Midbrain (tissue), 1 donor: ENCODE measurements at places on chromosomes 4 and X.

DNA sequence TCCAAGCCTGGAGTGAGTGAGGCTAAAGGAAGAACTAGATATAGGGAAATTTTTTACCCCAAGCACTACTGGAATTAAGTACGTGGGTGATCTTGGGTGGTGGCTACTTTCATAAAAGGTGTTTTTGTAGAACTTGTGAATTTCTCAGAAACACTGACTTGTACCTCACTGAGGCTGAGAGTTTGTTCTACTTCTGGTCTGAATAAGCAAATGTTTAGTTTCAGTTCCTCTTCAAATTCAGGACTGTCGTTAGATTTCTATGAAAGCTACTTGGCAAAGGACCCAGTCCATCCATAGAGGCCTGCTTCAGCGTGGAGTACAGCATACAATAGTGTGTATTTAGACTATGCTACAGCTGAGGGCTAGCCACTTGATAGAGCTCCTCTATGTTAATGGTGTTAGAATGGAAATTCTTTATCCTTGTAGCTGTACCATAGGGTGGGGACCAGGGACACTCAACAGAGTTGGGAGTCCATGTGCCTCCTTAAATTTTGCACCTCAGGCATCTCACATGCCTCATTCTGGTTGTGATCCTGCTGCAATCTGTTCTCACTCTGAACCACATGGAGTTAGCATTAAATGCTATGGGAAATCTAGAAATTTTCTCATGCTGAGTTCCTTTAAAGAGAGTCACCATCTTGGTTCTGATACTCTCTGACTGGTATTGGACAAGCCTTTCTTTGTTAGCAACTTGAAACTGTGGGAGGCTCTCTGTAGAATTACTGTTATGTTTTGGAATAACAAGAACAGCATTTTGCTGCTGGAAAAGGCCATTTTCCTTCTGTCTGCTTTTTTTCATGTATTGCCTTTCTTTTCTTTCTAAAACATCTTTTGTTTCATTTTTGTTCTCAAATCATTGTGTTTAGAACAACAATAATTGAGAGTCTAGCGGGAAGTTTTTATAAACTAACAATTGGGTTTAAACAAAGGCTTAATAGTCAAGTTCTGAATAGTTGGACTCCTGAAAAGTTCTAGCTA lies 86.8 kb downstream of the PDGFRA start:
- peak; percentile 51 for DNase-seq

GRCh38 chr4:122762520-122762919 lies 30.0 kb downstream of the BBS12 start:
- peak; percentile 35 for DNase-seq

DNA sequence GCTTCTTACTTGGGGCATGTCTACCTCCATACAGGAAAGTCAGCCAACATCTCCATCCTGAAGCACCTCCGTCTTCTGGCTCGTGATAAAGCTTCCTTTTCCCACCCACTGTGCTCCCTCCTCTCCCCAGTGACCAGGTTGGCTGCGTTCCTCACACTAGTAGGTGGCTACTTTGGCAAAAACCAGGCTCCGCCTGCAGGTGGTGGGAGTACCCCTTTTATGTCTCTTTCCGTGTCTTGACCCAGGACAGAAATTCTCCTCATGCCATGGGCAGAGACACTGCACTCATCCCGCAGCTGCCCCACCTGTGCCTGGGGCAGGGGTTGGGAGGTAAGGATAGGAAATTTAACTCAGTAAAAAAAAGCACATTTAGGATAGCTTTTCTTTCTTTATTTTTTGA lies 50.9 kb downstream of the ENPP6 start:
- no peak for DNase-seq

DNA sequence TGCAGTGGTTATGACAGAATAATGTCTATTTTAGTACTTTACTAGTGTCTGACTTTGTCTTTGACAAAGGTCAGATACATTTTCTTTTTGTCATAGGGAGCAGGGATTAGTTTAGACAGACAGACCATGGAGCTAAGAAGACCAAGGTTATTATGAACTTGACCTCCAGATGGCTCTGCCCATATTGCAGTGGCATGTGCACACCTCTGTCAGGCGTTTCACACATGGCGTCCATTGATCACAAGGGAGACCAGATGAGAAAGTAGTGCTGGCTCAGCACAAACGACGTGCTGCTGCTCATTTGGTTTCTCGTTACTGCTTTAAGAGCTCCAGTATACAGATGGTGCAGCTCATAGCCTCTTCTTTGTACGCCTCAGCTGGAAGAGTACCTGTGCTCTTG lies 56.3 kb upstream of the HPSE start:
- DNase-seq = no peak

DNA sequence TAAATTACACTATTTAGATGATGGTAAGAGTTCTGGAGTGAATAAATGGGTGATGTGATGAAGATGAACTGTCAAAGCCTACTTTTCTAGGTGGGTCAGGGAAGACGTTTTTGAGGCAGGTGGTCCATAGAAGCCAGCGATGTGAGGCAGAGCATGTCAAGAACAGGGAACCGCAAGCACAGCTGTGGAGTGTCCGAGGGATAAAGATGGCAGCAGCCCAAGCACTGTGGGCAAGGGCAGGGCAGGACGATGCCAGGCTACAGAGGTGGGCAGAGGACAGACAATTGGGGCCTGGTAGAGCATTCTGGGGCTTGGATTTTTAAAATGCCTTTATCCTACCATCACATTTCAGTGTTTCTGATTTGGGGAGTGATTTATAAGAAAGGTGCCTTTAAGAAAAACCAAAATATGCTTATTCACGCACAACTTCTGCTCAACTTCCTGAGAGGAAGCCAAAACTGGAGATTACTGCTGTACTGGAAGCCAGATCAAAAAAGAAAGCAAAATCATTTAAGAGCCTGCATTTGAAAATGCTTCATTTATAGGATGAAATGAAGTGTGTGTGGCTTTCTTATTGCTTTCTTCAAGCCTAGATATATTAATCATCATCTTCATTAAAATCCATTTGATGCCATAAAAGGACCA lies 119.0 kb upstream of the WDR17 start:
- DNase-seq = peak; percentile 6
